CD4-positive, alpha-beta T cell treated with Interleukin-6 at 100 ng/mL for 8 hours (primary cell): ENCODE measurements at places on chromosomes 3 and 15.

GRCh38 chr15:38506997-38507396 is 53.1 kb downstream of the FAM98B start:
- no peak for DNase-seq

DNA sequence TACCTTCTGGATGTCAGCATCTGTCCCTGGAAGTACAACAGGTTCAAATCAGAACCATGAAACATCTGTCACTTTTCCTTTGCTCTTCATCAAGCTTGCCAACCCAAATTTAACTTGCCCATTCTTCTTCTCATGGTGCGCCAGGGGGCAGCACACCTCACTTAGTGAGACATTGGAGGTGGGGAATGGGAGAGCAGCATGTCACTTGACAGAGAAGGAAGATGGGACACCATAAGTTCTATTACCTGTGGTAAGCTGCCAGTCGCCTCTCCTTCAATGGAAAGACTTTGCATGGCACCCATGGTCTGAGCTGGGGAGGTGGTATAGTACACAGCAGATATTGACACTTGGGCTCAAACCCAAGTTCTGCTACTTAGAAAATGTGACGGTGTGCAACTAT is 2.9 kb downstream of the SCN5A start:
- DNase-seq, result no peak

DNA sequence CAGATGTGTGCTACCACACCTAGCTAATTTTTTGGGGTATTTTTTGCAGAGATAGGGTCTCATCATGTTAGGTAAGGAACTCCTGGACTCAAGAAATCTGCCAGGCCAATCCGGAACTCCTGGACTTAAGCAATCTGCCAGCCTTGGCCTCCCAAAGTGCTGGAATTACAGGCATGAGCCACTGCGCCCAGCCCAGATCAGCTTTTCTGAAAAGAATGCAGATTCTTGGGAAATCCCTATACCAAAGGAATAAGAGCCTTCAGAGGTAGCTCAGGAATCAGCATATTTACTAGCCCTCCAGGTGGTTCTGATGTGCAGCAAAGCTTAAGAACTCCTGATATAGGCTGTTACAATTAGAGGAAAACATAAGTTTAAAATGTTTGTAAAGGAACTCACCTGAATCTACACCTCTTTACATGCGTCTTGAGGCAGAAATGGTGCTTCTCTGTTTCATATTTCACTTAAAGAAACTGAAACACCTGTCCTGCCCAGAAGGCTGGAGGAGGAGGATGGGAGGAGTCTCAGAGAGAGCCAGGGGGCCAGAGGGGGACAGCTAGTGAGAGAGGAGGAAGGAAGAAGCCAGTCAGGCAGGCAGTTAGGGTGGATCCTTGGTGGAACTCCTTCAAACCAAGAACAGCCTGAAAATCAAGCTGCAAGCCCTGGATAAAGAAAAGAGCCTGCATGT is at the start of gene XCR1:
Gene XCR1, minus strand, starts transcription at position 463 of the 685 bp plus-strand sequence. CDS start 5,536 bp downstream, outside the sequence.
- DNase-seq, result no peak

GRCh38 chr15:90126022-90126421 is 23.8 kb upstream of the IDH2 start:
- no peak for DNase-seq

DNA sequence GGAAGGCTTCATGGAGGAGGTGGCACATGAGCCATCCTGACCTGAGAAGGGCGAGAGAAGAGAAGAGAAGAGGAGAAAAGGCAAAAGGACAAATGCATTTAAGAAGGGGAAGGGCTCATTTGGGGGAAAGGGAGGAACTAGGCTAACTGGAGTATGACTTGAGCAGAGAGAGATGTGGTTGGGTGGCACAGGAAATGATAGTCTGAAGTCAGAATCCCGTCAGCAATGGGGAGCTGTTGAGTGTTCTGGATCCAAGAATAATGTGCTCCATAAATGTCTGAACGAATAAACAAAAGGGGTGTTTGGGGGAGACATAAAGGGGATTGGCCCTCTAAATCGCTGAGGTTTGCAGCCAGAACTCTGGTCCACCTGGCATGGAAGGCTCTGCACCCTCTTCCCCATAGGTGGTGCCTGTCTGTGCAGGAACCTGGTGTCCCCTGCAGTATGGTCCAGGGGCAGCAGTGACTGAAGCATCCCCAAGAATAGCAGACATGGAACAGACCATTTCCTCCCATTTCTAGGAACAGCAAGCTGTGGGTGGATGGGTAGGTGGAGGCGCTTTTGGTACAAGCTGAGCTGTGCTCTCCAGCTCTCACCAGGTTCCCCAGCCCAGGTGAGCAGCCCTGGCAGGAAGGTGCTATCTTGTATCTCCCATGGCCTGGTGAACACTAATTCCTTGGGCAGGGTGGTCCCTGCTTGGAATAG is 15.2 kb downstream of the CORO2B start:
- DNase-seq, result no peak

DNA sequence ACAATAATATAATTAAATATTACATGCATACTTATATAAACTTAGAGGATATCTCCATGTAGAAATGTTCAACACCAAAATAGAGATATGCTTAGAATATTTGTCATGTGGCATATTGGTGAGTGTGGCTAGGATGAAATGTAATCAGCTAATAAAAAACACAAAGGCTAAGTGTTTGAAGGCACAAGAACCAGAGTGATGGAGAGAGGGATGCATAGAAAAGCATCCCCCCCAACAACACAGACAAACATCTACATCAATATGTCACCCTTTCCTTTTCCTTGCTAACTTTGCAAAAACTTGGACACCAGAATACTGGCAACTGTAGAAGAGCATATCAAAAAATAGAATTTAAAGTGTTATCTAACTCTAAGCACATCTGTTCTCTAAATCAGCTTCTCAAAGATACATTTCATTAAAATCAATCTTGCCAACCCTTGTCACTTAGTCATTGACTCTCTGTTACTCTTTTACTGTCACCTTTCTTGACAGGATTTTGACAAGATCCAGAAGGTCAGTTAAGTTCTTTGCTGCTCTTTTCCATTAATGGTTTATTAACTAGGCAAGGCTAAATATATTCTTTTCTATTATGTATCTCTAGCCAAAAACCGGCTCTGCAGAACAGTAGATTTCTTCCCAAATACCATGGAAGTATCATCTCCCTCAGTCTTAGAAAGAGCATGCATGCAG is 695.9 kb downstream of the OTOL1 start:
- no peak for DNase-seq

GRCh38 chr3:194503081-194503531 is 16.3 kb upstream of the ATP13A3 start:
- no peak for DNase-seq
